ENCODE measurements at places on chromosomes 13 and 19.

DNA sequence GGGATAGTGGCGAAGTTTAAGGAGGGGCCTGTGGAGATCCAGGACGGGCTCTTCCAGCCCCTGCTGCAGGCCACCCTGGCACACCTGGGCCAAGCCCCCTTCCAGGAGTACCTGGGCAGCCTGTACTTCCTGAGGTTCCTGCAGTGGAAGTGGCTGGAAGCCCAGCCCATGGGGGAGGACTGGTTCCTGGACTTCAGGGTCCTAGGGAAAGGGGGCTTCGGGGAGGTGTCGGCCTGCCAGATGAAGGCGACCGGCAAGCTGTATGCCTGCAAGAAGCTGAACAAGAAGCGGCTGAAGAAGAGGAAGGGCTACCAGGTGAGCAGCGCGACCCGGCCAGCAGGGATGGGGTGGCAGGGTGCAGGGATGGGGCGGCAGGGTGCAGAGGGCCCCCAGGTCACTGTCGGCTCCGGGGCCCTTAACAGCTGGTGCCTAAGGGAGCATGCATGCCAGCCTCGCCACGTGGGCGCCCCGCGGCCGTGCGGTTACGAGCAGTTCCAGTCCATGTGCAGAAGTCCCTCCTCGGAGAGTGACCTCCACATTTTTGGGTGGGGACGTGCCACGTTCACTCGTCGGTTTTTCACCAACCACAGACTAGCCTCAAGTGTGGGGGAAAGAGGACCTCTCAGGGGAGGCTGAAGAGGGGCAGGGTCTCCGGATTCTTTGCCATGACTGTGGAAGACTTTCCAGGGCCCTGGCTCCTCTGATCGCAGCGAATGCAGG, 912 bp downstream of the GRK1 start:
- DNase-seq, result no peak

- peak; percentile 13 for DNase-seq
Observed at GRCh38 chr19:52398081-52398441, 412 bp downstream of the ZNF528 start.

DNA sequence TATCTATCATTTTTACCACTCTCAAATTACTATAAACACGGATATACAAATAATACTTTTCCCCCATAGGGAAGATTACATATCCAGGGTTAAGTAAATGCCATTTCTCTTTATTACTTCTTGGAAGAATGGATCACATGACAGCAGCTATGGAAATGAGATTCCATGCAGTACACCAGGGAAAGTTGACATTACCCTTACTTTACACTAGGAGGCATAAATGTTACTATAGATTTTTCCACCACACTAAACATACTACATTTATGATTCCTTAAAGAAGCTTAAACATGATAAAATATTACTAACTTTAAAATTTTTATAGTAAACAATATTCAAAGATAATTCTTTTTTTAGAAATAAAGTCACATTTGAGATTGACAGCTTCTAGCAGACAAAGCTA, 611.4 kb downstream of the PCDH9 start:
- DNase-seq, result no peak

GRCh38 chr13:94009701-94010100, 469.8 kb downstream of the DCT start:
- no peak for DNase-seq

DNA sequence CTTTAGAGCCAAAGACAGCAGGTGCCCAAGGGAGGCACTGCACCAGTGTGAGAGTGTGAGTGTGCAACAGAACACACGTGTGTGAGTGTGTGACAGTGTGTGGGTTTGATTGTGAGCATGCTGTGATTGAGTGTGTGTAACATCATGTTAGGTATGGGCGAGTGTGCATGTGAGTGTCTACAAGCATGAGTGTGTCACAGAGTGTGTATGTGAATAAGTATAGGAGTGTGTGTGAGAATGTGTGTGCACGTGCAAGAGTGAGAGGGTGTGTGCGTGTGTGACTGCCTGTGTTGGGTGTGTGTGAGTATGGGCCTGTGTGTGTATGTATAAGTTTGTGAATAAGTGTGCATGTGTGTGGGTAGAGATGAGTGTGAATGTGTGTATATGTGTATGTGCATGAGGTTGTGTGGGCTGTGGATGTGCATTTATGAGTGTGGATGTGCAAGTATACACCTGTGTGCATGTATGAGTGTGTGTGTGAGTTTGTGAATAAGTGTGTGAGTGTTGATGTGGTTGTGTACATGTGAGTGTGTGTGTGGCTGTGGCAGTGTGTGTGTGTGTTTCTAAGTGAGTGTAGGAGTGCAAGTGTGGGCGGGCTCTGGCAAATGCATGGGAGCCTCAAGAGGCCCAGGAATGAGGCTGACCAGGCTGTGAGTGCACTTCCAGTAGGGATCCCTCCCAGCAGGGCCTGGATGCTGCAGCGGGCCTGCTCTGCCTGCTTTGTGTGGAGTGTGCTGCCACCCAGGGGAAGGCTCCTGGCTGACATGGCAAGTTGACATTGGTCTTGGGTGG, 198.4 kb downstream of the COL4A1 start:
- DNase-seq, result peak; percentile 45

- no peak for DNase-seq
Observed at GRCh38 chr13:83752141-83752540, 130.1 kb downstream of the SLITRK1 start.

DNA sequence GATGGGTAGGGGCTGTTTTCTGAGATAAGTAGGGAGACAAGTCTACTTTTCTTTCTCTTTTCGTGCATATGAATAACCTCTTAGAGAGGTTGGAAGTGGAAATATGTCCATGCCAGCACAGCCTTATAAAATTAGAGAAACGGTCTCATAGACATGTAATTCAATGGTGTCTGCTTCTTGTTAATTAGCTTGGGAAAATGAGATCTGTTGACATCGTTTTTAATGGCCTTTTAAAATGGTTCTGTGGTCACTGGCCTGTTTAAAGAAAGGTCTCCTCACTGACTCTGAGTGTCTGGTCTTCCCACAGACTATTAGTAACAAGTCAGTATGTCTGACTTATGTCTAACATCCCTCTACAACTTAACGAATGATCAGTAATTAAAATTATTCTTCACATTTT, 487.1 kb downstream of the SLITRK6 start:
- no peak for DNase-seq

GRCh38 chr13:70523622-70524021, 415.4 kb upstream of the KLHL1 start:
- no peak for DNase-seq

GRCh38 chr19:5093297-5093928, 124.5 kb downstream of the KDM4B start:
- no peak for DNase-seq

DNA sequence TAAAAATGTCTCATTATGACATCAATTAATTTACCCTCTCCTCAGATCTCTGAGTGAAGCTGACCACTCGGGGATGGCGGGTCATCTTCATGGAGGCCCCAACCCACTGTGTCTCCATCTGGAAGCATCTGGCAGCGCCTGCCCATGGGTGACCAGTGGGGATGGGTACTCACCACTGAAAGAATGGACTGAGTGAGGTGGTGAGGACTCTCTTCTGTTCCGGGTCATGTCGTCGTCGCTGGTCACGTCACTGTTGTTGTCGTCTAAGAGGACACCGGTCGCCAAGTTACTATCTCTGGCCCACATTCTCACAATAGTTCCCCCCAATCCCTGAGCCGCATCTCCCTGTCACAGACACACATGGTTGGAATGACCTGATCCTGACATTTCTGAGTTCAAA, 17.1 kb downstream of the PEG3 start:
- no peak for DNase-seq

GRCh38 chr13:44160591-44161191, 212.9 kb upstream of the SERP2 start:
- no peak for DNase-seq

GRCh38 chr13:47549219-47549752, 451.8 kb downstream of the SUCLA2 start:
- no peak for DNase-seq

GRCh38 chr13:36242761-36243160, 28.4 kb upstream of the SOHLH2 start:
- DNase-seq, result no peak
